ENCODE measurements at places on chromosomes 7 and 10.
A peak's percentile ranks its signal among the peaks of the same experiment; 100 is the strongest.

DNA sequence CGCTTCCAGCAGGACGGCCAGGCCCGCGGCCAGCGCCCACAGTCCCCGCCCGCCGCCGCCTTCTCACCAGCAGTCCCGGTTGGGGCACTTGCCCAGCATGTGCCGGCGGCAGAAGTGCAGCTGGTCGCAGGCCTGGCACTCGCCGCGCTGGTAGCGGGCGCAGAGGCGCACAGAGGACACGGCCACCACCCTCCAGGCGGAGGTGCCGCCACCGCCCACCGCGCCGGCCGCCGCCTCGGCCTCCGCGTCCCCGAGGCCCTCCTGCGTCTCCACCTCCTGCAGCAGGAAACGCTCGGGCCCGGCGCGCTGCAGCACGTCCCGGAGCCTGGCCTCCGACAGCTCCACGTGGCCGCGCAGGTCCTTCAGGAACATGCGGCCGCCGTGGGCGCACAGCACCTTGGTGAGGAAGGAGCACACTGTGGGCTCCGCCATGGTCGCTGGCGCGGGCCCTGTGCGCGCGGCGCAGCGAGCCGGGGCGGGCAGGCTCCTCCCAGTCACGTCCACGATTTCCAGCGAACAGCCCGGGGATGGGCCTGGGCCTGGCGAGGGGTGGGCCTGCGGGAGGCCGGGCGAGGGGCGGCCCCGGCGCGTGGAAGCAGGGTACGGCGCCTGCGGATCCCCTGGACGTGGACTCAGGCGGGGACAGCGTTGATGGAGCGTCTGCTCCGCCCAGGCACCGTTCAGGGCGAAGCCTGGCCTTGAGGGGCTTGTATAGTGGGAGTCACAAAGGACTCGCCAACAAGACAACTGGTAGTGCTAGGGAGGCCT is at the start of gene ZC3HAV1L:
Gene ZC3HAV1L, minus strand, starts transcription at position 457 of the 768 bp plus-strand sequence. Its CDS starts 25 bp downstream, at position 432.
- peak; percentile 96 for DNase-seq

GRCh38 chr10:119768455-119769094 is 42.7 kb downstream of the INPP5F start:
- DNase-seq = no peak

GRCh38 chr10:25959540-25960232 is 25.7 kb downstream of the MYO3A start:
- DNase-seq = no peak

DNA sequence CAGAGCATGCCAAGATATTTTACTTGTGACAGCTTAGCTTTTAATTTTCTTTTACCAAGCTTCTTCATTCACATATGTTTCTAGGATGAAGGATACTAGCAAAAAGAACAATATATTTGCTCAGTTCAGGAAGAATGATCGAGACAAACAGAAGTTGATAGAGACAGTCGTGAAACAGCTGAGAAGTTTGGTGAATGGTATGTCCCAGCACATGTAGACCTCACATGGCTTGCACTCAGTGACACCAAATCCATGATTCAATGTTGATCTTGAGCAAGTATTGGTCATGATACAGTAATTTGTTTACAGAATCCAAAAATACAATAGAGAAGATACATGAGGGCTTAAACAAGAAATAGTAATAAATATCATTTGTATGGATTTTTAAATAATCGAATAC is 2.5 kb upstream of the CYP26C1 start:
- DNase-seq = no peak

DNA sequence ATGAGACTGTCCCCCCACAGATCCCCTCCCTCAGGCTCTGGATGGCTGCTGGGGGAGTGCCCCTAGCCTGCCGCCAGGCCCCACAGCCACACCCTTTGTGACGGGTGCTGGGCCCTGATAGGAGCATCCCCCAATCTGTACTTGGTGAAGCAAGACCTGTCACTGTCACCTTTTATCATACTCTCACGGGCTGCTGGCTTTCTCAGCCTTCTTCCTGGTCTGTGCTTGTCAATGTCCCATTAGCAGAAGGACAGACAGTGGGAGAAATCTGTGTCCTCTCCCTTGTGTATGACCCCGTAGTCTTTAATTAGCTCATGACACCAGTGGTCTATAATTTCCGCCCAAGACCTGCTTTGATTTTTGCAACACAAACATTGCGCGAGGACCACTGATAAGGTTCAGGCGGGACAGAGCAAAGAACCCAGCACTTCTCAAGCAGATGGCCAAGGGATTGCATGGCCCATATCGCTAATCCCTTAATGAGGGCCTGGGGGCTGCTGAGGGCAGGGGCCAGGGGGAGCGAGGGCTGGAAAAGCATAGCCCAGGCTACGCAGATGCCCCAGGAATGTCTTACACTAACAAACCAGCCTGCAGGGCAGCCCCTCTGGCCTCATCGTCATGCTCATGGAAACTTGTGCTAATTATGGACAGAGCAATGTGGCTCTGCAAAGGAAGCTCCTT is 127.8 kb downstream of the PTPN20 start:
- no peak for DNase-seq

GRCh38 chr10:77406764-77407430 is 230.7 kb downstream of the KCNMA1 start:
- no peak for DNase-seq

DNA sequence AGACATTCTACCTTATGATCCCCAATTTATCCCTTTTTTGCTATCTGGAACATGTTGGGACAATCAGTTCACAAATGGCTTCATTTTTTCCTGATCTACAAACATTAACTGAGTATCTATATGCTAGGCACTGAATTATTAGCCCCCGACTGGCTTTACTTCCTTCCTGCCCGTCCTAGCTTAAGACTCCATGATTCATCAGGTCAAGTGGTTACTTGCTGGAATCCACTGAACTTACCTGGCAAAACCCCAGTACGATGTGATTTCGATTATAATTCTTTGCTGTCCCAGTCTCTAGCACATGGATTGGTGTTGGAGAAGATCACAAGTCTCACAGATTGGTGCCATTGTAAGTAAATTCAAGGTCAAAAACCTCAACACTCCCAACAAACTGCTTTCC is 77.1 kb downstream of the ORC5 start:
- no peak for DNase-seq

DNA sequence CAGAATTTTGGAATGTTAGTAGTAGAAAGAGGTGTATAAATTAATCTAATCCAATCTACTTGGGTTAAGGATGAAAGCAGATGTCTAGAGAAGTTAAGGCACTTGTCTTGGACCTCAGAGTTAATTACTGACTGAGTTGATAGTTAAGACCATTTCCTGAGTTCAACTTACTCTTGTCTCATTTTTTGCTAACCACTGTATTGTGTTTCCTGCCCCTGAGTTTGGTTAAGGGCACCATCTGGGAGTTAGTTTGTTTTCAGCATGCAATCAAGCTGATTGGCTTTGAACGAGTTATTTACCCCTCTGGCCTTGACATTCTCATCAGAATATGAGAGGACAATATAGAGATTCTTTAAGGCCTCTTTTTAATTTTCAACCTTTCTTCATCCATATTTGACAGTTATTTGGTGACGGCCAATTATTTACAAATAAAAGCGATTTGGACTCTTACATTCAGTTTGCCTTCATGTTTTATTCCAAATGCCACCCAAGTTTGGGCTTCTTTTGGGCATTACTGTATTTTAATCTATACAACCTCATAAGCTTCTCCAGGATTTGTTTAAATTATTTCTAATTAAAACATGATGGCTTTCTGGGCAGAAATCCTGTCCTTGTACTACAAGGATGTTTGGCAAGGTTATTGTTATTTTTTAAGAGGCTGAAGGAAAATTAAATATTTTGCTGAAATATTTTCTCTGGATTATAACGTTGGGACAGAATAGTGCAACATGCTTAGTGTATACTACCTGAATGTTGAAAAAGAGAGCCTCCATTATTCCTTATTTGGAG is 225.0 kb downstream of the CACNB2 start:
- no peak for DNase-seq

GRCh38 chr7:148121401-148121800 is 469.2 kb upstream of the C7orf33 start:
- no peak for DNase-seq

DNA sequence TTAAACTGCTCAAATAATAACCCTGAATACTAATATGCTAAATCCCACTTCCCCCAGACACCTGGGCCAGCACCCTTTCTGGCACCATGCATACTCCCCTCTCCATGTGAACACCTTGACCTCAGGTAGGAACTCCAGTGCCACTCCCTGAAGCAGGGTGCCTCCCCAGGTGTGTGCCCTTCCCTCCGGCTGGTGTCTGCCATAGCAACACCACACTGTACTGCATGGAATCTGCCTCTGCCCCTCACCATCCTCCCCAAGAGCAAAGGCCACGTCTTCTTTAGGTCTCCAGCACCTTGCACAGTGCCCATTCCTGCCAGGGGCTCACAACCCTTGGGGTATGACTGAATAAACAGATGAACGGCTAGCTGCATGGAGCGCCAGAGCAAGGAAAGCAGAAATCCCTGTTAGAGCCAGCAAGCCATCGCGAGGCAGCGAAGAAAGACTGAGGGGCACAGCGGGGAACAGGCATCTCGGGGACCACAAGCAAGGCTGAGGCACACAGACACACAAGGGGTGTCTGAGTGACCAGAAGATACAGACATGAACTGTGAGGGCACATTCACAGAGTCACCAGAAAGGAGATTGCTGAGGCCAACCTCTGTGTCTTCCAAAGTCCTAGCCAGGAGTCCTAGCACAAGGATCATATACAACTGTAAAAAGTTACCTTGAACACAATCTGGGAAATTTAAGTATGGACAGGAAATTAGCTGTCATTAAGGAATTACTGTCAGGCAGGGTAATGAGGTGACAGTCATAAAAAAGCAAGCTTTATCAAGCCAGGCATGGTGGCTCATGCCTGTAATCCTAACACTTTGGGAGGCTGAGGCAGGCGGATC is 25.7 kb downstream of the COBL start:
- DNase-seq = no peak

DNA sequence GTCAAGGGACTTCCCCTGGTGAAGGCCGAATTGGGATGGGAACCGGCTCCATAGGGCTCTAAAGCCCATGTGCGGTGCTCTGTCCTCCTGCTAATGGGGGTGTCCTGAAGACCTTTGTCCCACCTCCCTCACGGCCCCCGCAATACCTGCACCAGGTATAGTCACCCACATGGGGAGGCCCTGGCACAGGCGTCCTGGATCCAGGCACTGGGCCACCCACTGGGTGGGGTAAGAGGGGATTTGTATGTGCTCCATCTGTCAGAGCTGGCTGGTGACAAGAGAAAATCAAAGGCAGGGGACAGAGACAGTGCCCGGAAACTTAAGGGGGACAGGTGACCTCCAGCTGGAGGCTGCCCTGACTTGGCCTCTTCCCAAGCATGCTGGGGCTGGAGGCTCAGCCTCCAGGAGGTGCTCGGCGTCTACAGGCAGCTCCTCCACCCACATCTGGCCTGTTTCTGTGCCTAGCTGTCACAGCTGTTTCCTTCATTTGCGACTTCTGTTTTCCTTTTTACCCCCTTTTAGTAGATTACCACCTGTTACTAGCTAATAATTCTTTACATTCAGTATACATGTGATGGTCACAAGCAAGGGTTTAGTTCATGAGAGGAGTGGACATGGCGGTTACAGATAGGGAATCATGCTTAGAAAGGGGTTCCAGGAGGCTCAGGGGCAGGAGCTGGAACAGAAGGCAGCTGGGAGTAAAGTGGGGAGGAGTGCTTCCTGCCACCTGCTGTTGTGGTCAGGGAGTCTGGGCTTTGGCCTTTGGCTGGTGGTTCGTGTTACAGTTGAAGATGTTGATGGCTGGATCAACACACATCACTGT is 2.3 kb upstream of the CUZD1 start:
- DNase-seq = no peak

- no peak for DNase-seq
These were observed 27.9 kb upstream of the CDK14 start for GRCh38 chr7:90568213-90568612.

DNA sequence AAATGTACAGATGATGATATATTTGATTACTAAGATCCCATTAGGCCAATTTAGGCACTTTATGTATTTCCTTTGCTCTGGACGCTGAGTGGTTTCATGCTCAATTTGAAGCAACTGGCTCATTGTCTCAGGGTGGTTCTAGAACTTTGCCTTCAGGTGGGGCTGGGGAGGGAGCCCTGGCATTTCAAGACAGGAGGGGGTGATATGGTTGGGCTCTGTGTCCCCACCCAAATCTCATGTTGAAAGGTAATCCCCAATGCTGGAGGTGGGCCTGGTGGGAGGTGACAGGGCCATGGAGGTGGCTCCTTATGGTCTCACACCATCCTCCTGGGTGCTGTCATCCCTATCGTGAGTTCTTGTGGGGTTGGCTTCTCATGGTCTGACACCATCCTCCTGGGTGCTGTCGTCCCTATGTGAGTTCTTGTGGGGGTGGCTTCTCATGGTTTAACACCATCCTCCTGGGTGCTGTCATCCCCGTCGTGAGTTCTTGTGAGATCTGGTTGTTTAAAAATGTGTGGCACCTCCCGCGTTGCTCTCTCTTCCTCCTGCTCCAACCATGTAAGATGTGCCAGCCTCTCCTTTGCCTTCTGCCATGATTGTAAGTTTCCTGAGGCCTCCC is 151.5 kb upstream of the KLF6 start:
- no peak for DNase-seq

DNA sequence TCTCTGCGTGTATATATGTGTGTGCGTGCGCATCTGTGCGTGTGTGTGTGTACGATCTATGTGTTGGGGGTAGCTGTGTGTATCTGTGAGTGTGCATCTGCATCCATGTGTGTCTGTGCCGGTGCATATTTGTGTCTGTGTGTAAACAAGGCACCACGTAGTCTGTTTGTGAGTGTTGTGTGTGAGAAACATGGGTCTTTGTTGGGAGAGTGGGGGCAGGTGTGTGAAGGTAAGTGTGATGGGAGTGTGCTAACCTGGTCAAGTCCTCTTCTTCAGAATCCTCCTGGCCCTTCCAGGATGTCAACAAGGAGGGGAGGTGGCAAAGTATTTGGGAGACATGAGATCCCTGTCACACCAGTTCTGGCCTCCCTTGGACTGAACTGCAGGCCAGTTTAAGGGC is 87.2 kb downstream of the HIF1AN start:
- DNase-seq = no peak

DNA sequence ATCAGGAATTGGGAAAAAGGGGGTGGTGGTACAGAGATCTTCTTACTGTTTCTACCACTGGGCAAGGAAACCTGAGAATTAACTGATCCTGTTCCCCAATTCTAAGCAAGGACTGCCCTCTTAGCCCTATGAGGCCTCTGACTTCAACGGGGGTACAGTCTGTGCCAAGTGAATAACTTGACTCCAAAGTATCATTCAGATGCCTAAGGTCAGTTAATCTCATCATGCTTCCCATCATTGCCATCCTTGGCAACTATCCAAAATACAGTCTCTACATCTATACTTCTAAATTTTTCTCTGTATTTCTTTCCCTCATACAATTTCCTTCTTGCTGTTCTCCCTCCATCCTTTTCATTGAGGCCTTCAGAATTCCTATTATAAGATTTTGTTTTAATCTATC is 10.5 kb downstream of the PPP3CB start:
- DNase-seq = peak; percentile 28

GRCh38 chr10:60003651-60004523 is 97.5 kb upstream of the CCDC6 start:
- peak; percentile 52 for DNase-seq
